Brain (organoid and tissue), 16 donors: ENCODE measurements at places on chromosomes 6 and 20.
A peak's percentile ranks its signal among the peaks of the same experiment; 100 is the strongest.

- DNase-seq: peak; percentile 47
These were observed 70.9 kb downstream of the LCA5 start for GRCh38 chr6:79466207-79466834.

GRCh38 chr20:57395111-57395966, 4.1 kb downstream of the RBM38 start:
- DNase-seq: peak; percentile 57

GRCh38 chr6:170289180-170289931, 1.5 kb downstream of the DLL1 start:
- DNase-seq: peak; percentile 24

GRCh38 chr6:135972586-135972985, 121.1 kb downstream of the PDE7B start:
- DNase-seq: no peak

- no peak for DNase-seq
These were observed 586 bp upstream of the NUP153 start for GRCh38 chr6:17707371-17707651.

GRCh38 chr6:11929241-11929835, 82.8 kb upstream of the HIVEP1 start:
- no peak for DNase-seq

- no peak for DNase-seq
These were observed 309.2 kb downstream of the CDH4 start for GRCh38 chr20:61561111-61561830.

DNA sequence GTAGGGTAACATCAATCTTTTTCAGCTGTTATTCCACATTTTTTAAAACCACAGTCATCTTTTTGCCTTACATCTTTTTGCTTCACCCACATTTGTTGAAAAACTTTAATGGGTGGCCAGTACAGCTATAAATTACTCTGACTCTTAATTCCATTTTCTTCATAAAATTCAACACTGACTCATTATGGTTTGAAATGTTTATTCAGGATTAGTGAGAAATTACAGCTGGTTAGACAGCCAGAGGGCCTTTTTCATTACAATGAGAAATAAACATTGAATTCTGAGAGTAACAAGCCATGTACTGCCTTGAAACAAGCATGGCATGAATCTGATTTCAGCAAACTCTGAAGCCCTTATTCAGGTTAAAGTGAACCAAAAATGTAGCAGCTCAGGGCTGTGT, 19.5 kb downstream of the NDUFAF4 start:
- no peak for DNase-seq
